ENCODE measurements at places on chromosomes 11 and 22.

- DNase-seq: no peak
These were observed 58.6 kb upstream of the MPEG1 start for GRCh38 chr11:59271247-59271755.

DNA sequence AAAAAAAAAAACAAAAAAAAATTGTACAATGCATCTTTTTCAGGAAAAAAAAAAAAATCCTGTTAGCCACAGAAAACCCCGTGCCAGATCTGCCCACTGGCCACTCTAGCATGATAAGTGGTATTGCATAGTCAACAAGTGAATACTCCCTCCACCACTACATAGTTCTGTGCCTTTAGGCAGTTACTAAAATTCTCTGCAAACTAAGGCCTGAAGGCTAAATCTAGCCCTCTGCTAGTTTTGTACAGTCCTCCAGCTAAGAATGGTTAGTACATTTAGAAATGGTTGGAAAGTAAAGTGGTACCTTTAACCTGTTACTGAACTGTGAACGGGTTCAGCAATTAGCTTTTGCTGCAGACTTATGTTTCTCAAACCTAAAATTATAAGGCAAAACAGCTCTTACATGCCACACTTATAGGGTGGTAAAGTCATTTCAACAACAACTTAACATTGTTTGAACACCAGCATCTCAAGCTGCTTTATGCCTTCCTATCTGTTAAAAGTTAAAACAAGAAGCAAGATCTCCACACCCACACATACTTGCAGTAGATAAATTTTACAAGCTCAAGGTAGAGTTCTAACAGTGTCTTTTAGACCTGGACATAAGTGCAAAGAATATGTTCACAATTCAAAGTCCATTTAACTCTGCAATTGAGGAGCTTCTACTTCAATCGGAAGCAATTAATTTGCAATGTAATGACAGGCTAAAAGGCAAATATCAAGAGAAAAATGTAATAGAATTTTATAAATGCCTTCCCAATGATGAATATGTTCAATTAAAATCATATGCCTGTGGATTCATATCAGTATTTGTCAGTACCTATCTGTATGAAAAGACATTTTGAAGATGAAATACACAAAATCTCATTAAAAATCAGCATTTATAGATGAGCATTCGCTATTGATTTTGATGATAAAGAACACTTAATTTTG is 7.3 kb downstream of the C11orf71 start:
- DNase-seq: no peak

GRCh38 chr22:29459773-29460172 is 20.2 kb upstream of the NEFH start:
- no peak for DNase-seq

- no peak for DNase-seq
These were observed 146.3 kb downstream of the WNT7B start for GRCh38 chr22:45830531-45831245.

DNA sequence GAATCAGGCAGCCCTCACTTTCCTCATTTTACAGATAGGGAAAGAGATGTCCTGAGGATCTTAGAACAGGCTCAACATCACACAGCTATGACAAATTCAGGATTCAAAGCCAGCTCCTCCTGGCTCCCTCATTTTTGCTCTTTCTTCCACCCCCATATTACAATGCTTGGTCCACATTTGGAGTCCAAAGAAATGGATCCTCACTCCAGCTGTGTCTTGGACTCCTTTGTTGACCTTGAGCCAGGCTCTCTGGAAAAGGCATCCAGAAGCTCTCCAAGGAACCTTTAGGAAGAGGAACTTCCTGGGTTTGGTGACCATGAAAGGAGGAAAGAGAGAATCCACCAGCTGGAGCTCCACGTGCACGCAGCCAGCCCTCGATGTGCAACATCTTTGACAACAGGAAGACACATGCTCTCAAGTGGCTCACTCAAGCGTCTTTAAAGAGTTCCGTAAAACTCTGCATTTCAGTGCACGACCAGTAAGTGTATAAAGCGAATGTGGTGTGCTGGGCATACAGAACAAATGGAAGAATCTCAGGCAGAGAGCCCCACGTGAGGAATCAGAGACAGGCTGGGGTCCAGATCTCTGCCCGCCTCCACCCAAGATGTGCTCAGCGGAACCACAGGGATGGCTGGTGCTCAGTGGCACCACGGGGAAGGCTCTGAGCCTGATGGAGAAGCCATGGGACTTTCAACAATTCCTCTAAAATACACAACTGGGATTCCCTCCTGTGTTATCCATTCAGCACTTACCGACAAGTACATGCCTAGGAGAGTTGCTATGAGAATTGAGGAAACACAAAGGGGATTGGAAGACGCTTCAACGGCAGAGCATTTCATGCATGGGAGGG is 48.4 kb downstream of the ISX start:
- no peak for DNase-seq

DNA sequence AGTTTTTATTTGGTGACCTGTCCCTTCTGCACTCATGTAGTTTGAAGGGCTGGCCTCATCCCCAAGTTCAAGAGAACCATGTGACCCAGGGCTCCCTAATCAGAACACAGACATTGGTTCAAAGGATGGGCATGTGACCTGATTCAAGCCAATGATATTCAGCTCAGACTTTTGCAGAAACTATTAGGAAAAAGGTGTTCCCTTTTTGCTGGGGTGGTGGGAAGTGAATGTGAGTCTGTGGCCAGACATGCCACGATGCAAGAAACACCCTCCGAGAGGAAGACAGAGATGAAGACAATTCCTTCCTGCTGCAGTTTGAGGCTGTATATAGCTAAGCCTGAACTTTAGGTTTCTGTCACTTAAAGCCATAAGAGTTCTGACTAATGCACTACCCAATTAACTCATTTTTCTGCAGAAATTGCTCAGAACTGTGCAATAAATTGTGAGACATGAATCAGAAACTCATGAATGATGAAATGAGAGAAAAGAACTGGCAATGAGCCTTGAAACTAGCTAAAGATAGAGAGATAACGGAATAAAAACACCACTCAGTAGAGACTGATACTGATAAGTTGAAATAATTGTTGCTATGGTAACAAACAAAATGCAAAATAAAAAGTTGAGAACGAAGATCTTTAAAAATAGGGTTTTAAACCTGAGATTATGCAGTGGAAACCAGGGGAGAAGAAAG is 9.2 kb upstream of the MAPK1 start:
- no peak for DNase-seq

DNA sequence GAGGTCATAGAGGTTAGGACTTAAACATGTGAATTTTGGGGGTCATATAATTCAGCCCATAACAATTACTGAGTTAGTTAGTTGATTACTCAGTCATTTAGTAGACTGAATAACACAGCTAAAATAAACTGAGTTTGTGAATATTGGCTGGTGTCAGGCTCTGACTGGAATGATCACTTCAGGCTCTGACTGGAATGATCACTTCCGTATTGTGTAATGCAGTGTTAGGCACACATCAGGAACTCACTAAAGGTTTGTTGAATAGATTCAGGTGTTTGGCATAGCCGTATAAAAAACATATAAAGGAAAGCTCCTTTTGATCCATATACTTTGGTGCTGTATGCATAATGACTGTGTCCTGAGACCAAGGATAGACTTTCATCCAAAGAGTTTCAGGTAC is 610.5 kb downstream of the INSC start:
- DNase-seq: no peak

- DNase-seq: no peak
These were observed 19.4 kb upstream of the TMA7B start for GRCh38 chr22:39940757-39941305.

DNA sequence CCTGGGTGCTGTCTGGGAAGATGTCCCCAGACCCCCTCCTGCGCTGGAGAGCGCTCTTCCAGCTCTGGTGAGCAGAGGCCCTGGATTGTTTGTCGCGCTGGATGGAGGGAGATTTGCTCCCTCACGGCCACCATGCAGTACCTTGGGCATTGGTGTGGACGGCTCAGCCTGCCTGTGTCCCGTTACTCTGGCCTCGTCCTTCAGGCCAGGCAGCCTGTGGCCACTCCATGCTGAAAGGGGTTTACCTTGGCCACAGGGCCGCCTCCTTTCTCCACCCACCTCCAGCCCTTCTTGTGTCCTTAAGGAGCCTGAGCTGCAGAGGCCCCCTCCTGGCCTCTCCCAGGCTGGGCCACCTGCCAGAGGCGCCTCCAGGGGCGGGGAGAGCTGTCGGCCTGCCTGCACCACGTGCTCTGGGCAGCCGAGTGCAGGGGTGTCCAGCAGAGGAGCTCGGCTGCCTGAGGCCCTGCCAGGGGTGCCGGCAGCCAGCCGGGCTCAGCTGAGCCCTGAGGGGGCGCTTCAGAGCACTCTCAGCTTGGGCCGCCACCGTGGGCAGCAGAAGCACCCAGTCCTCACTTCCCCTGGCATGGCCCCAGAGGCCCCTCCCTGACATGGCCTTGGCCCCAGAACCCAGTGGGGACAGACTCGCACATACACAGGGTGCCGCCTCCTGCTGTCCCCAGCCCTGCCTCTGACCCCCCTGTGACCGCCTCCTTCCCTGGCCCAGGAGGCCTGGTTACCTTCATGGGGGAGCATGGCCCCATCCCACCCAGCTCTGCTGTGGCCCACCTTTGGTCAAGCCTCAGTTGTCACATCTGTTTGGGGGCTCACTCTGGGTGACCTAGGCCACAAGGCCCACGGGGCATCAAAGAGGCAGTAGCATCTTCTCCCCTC is 3.4 kb downstream of the CCND1 start:
- DNase-seq: no peak

- no peak for DNase-seq
These were observed 17.4 kb upstream of the YWHAH start for GRCh38 chr22:31926969-31927368.

- no peak for DNase-seq
These were observed 380.5 kb downstream of the TENM4 start for GRCh38 chr11:79060081-79060953.
